Stimulated activated CD8-positive, alpha-beta memory T cell treated with anti-CD3 and anti-CD28 coated beads, Interleukin-7, amount 100 ng/mL, for 1 hour (primary cell): ENCODE measurements at places on chromosomes 7 and 10.

- no peak for DNase-seq
Observed at GRCh38 chr7:116337800-116338199, 127.5 kb downstream of the TES start.

- DNase-seq, result no peak
Observed at GRCh38 chr7:158479021-158479663, 108.5 kb downstream of the PTPRN2 start.

DNA sequence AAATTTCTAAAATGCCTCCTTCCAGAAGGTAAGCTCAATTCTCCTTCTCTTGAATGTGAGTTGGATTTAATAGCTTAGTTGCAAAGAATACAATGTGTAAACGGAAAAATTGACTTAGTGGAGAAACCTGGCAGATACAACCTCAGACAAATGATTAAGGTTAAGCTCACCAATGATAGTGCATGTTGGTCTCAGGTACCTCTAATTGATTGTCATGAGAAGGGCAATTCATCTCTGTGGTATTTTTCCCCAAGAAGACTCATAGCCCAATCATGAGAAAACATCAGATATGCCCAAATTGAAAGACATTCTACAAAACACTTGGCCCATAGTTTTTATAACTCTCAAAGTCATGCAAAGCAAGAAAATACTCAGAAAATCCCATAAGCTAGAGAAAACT, 36.2 kb upstream of the TMEM106B start:
- DNase-seq, result no peak

DNA sequence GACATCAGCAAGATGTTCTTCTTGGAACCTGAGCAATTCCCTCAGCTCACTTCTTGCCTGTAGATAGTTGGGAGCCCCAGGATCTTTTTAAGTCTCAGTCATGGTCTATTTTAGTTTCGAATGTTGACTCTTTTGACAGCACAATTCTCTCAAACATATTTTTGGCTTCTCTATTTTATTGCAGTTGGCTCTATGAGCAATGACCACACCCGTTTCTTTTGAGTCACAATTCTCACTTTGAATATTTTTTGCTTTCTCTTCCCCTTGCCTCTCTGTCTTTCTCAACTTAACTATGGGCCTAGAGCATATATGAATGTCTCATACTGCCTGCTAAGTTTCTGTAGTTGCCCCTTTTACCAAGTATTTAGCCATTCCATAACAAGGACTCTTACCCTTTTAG, 222.8 kb downstream of the PTN start:
- no peak for DNase-seq

DNA sequence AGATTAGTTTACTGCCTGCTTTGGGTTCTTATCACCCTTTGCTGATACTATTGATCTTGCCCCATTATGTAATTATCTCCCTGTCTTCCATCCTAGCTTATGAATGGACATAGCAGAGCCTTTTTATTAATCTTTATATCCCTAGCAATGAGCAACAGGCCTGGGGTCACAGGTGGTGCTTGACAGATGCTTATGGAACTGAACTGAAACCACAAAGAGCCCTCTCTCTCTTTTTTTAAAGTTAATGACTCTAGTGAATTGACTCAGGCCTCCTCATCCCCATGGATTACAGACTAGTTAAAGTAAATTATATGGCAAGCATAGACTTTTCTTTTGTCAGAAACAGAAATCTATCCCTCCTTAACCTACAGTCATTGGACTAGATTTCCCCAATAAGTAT, 265.2 kb downstream of the PHTF2 start:
- DNase-seq, result no peak

DNA sequence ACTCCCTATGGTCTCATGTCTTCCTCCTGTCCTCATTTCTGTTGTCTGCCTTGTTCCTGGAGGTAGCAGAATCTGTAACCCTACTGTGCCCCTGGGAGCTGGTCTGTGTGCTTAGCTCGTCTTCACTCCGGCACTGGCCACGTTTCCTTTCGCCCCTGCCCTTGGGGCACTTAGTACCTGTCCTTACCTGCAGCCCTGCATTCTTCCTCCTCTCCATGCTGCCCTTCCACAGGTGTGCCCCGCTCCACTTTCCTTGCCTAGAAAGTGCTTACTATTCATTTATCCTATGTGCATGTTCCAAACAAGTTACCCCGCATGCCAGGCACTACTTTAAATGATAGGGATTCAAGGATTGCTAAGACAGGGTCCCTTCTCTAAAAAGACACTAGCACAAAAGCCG, 199.9 kb upstream of the ZMIZ1 start:
- no peak for DNase-seq

GRCh38 chr7:106114716-106115383, 2.7 kb upstream of the SYPL1 start:
- no peak for DNase-seq

GRCh38 chr10:2680821-2681220, 386.5 kb upstream of the PFKP start:
- no peak for DNase-seq

GRCh38 chr10:68955355-68955831, 577 bp upstream of the DDX21 start:
- no peak for DNase-seq

DNA sequence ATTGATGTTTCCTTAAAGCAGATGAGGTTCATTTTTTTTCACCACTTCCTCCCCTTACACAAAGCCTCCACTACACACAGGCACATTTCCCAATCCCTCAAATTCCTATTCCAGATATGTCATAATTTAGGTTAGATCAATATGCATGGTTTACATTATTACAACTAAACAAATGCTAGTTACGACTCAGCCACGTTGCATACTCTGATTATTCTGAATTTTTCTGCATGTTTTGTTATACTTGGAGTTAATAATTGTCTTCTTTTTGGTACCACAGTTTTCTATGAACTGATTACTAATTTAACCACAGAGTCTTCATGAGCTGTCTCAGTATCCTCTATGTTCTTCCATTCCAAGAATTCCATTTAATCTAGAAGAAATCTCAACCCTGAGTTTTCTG, 4.4 kb upstream of the BICC1 start:
- no peak for DNase-seq

GRCh38 chr10:43699516-43699915, 50.8 kb upstream of the ZNF32 start:
- no peak for DNase-seq

DNA sequence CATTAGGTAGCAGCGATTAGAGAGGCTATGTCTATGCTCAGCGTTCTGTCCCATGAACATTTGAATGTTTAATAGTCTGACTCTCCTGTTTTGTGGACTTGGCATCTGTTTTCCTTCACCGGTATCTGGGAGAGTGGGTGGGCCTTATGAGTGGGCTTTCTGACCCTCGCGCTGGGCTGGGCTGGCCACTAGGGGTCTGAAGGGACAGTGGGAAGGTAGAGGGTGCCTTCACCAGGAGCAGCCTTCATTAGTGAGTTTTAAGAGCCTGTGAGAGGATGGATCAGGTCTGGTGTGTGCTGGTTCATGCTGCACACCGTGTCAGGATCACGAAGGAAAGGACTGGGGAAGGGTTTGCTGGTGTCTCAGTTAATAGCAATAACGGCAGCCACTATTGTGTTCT, 33.4 kb downstream of the DCLRE1A start:
- DNase-seq, result no peak

DNA sequence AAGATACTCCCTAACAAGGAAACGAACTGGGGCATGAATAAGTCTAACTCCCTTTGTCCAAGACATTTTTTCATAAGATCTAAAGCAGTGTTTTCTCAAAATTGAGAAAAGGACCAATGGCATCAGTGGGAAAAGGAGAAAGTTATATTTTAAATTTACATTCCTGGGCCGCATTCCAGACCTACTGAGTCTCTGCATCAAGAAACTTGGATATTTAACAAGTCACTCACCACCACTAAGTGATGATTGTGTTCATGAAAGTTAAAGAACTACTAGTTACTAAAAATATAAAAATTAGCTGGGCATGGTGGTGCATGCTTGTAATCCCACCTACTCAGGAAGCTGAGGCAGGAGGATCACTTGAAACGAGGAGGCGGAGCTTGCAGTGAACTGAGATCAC, 149.6 kb upstream of the MEOX2 start:
- no peak for DNase-seq

DNA sequence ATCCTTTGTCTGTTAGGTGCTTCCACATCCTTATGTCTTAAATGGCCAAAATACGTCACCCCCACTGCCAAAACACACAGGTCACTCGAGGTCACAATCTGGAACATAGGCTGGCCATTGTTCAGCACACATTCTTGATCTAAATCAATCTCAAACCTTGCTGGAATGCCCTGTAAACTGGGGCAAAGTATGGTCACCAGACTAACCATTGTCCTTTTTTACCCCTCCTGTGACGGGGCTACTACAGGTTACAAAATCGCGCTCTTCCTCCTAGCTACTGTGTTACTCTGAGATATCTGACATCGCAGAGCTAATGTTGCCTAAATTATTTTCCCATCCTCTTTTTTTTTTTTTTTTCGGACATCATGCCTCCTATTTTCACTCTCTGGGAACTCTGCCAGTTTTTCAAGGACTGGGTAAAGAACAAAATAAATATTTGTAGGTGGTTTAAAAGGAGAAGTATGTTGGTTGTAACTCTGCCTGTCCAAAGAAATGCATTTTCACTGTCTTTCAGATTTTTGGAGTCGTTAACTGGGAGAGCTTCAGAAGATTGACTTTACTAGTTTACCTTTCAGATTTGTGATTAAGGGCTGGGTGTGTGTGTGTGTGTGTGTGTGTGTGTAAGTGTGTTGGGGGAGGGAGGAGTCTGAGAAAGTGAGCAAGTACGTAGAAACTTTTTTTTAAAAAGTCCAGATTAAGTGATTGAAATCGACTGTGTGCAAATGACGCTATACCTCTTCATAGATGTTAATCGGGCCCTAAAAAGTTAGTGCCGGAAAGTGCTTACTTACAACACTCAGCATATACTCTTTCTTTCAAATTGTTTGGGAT, 942 bp upstream of the KIAA1217 start:
- DNase-seq, result no peak

GRCh38 chr10:131778385-131778784, 122.4 kb upstream of the PPP2R2D start:
- DNase-seq, result no peak

DNA sequence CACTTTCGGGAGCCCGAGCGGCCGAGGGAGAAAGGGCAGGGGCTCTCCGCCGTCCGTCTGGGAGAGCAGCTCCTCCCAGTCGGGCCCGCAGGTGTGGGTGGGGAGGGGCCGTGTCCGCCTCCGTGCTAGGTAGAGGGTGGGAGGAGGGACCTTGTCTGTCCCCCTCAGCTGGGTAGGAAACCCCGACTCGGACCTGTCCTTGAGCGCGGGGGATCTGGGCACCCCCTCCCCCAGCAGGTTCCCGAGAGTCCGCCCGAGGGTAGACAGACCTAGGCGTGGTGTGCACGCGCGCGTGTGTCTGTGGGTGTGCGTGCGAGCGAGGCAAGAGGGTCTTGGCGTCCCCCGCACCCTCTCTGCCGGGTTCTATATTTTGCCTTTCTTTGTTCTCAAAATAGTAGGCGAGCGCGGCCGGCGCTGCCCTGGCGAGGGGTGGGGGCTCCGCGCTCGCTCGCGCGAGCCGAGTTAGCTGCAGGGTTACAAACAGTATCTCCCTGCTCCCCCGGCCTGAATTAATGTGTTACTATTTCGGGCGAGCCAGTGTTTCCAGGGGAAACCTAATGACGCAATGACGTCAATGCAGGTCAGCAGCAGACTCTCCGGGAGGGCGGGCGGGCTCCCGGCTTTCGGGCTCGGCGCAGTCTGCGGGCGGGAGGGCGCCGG, 73.9 kb upstream of the LEP start:
- DNase-seq, result no peak

DNA sequence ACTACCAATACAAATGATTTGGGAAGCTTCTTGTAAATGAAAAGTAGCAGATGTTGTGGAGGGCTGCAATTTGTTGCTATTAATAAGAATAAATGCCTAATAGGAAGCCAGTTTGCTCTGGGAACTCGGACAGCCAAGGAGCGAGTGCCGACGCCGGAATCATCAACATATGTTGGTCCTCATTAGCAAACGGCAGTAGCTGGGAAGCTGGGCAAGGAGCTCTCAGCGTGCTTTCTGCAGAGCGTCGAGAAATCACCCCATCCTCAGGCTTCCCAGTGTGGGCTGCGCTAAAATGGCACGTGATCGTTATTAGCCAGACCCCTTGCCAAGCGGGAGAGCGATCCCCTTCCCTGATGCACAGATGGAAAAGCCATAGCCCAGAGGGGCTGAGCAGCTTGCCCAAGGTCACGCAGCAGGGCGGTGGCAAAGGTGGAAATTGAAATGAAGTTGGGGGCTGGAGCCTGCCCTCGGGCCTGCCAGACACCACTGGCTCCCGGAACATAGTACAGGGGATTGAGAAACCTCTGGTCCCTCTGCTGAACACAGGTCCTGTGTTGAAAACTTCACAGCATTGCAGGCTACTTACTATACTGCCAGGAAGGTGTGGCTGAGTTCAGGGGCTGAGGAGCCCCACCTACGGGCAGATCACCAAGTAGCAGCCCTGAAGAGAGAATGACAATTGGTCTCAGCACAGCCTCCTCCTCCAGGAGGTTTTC, 326.9 kb downstream of the PLXNA4 start:
- DNase-seq, result no peak

GRCh38 chr10:7515439-7515838, 104.6 kb upstream of the SFMBT2 start:
- DNase-seq, result no peak

DNA sequence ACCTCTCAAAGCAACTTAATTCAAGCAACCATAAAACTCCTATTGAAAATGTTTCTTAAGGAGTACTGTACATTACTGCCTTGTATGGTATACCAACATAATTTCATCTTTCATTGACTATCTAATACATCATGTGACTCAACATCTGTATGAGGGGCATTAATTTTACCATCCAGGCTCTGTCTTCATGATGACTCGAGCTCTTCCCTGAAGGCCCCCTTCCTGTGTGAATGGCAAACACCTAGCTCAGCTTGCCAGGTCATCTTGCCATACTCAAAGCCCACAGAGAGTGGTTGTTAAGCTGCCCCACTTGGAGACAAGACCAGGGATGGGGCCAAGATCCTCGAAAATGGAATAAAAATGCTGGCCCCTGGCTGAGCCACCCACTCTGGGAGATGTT, 82.4 kb downstream of the SGMS1 start:
- DNase-seq, result no peak

DNA sequence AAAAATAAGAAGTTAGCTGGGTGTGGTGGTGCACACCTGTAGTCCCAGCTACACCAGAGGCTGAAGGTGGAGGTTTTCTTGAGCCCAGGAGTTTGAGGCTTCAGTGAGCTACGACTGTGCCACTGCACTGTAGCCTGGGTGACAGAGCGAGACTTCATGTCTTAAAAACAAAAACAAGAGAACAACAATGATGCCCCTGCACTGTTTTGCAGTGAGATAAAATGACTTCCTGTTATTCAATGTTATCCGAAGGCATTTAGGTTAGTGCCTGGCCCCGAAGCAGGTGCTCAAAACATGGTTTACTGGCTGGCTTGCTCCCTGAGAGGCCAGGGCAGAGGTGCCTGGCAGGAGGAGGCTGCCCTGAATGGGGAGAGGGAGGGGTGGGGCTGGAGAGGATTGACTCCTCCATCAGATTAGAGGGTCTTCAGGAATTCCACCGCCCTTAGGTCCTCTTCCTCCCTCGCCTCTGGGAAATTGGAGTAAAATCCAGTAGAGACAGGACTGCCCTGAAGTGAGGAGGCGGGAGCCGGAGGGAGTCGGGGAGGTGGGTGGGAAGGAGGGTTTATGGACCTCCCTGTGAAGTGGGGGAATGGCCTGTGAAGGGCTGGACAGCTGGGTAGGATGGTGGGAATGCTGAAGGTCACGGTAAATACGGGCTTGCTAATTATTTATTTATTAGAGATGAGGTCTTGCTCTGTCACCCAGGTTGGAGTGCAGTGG, 6.8 kb upstream of the CLDN4 start:
- DNase-seq, result no peak

GRCh38 chr7:108094346-108094745, 35.8 kb downstream of the LAMB4 start:
- DNase-seq, result no peak

GRCh38 chr7:20222219-20222828, 5.1 kb upstream of the MACC1 start:
- no peak for DNase-seq
